NCI-H1417 treated with DMSO at 0.1 percent for 48 hours (cell line): ENCODE measurements at places on chromosomes 11 and 22.

GRCh38 chr11:130999086-130999485 lies 82.8 kb upstream of the SNX19 start:
- no peak for DNase-seq

DNA sequence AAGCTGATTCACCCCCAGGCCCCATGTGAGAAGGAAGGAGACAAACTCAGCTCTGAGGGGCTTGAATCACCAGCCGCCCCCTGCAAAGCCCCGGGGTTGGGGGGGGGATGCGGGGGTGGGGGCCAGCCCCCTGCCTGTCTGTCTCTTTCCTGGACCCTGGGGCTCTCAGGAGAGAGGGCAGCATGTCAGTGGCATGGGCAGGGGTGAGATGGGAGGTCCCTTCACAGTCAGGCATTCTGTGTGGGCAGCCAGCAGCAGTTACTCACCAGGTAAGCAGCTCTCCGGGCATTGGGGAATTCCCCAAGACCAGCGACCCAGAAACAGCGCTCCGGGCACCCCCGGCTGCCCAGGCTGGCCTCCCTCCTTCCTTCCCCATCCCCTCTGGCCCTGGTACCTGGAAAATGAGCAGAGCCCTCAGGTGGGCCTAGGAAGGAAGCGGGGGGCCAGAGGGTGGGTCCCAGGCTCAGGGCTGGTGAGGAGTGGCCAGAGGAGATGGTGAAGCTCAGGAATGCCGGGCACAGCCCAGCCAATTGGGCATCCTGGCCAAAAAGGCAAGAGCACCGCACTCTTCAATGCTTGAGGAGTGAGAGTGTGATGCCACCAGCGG lies 4.2 kb upstream of the LIF start:
- no peak for DNase-seq

DNA sequence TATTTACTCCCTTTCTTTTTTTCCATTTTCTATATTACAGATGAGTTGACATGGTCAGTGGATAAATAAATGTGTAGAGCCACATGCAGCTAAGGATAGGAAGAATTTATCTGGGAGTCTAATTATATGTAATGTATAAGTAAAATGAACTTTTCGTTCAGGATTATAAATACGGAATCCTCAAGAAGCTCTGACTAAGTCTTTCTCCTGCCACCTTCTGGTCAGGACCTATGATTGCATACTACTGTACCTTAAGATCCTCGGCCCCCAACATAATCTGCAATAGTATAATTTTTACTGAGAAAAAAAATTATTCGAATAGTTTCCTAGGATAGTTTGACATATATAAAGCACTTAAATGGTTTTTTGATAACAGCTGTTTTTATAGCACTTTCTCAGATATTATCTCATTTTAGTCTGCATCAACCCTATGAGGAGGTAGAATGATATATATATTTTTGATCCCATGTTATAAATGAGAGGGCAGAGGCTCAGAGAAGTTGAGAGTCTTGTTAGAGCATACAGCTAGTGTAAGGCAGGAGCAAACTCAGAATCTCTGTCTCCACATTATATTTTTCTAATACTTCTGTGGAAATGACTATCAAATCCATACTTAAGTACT lies 36.1 kb downstream of the CCDC90B start:
- no peak for DNase-seq

- DNase-seq: no peak
Measured at GRCh38 chr11:120210626-120211521, at the start of gene OAF. Gene OAF, plus strand, starts transcription at chr11:120211032. Its CDS starts 248 bp downstream, at chr11:120211280.

GRCh38 chr11:70203751-70204465 lies 812 bp downstream of the FADD start:
- no peak for DNase-seq
